ENCODE measurements at places on chromosomes 4 and X.

- DNase-seq, result no peak
These were observed 31.3 kb upstream of the SORCS2 start for GRCh38 chr4:7160951-7161440.

GRCh38 chr4:94548571-94548970 is 96.8 kb downstream of the PDLIM5 start:
- DNase-seq, result no peak

DNA sequence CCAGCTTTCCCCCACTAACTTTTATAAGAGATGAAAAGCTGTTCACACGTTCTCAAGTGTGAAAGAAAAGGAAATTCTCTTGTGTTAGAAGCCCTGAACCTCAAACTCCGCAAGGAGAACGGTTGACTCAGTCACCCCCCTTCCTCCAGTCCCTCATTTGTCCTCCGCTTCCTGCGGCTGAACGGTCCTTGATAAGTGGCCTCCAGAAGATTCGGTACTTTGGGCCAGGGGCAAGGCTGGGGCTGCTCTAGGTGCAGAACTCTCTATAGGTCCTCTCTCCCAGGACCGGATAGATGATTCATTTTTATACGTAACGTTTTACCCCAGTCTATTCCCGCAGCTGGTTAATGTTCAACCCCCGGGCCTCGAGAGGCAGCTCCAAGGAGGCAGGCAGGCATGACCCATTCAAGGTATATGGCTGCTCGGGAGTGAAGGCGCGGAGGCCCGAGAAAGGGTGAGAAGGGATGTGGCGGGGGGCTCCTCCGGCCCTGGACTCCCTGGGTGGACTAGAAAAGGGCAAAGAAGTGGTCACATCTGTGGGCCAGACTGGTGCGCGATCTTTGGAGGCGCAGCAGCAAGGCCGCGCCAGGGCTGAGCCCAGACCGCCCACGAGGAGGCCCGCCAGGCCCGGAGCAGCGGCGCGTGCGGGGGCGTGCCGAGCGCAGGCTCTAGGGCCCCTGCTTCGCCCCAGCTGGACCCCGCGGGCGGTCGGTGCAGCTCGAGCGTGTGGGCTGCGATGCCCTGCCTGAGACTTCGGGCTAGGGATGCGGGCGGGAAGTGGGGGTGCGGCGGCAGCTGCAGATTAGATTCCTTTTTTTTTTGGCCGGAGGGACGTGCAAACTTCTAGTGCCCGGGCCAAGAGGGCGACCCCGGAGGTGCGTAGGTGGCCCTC is 11.7 kb downstream of the PITX2 start:
- no peak for DNase-seq

GRCh38 chr4:40613456-40613855 is 16.2 kb downstream of the RBM47 start:
- DNase-seq, result no peak

GRCh38 chr4:102789317-102789717 is 28.5 kb upstream of the MANBA start:
- no peak for DNase-seq

DNA sequence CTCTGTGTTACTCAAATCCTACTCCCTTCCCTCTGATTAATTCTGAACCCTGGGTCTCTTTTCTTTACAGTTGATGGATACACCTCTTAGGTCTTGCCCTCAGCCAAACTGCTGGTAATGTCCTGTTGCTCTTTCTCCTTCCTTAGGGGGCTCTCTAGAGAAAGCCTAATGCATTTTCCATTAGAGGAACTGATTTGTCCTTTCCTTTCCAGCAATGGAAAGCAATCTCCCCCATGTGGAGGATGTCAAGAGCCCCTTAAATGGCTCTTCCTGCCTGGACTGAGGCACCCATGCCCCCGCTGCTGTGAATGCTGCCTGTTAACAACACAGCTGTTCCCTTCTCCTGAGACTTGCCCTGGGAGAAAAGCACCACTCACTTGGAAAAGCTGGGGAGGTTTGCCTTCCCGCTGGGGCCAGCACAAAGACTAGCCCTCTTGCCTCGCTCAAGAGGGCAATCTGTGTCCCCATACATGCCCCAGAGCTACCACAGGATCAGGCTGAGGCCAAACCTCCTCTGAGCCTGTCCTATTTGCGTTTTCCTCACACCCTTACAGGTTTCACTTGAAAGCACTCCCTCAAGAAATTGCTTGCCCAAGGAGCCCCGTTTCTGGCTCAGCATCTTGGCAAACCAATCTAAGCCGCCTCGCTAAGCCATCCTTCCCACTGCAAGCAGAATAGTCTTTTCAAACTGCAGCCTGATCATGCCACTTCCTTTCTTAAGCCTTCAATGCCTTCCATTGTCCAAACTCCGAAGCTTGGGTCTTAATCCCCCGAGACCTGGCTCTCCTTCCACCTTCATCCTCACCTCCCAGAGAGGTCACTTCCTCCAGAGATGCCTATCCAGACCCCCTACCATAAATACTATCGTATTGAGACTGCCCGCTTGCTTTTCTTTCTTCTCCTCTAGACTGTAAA is 23.2 kb upstream of the SMIM20 start:
- DNase-seq, result no peak

GRCh38 chr4:51894059-51894645 is 51.2 kb downstream of the DCUN1D4 start:
- DNase-seq, result no peak

DNA sequence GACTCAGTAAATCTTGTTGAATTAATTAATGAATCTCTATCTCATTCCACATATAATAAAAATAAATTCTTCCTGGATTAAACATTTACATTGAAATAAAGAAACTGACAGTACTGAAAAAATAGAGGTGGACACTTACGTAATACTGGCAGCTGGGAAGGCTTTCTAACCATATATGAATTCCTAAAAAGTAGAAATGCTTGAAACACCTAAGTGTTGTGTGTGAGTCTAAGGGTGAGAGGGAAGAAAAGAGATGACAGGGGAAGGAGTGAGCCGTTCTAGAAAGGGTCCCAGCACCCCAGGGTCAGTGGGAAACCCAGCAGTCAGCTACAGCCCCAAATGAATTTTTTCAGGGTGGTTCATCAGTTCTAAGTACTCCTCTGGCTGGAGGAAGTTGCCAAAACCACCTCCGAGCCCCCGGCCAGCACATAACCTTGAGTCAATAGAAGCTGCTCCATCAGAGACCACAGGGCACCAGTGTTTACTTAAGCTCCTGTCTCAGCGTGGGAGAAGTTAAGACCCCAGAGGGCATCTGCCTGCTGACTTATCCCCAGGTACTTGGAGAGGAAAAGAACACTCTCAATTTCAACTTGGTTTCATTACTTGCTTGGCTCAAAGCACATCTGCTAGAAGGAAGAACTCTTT is 18.3 kb downstream of the GAB3 start:
- no peak for DNase-seq

GRCh38 chr4:158523990-158524535 is 2.4 kb downstream of the RXFP1 start:
- DNase-seq, result no peak

- no peak for DNase-seq
These were observed 830.5 kb downstream of the PDHA2 start for GRCh38 chr4:96670381-96670780.

DNA sequence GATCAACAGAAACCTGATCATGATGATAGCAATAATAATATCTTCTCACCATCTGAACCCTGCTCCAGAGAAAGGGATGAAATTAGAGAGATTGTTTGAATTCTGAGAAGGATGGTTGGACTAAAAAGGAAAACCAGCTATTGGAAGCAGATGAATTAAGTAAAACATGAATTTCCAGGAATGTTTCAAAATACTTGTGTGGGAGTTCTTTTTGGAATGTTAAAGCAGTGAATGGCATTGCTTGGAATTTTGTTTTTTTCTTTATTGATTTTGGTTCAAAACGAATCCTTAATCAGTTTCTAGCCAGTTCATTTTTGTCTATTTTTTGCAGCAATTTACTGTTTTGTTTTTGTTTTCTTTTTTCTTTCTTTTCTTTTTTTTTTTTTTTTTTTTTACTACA is 150.3 kb downstream of the NHS start:
- DNase-seq, result no peak

- DNase-seq, result no peak
These were observed 69.2 kb downstream of the VCX3A start for GRCh38 chrX:6465756-6466155.

DNA sequence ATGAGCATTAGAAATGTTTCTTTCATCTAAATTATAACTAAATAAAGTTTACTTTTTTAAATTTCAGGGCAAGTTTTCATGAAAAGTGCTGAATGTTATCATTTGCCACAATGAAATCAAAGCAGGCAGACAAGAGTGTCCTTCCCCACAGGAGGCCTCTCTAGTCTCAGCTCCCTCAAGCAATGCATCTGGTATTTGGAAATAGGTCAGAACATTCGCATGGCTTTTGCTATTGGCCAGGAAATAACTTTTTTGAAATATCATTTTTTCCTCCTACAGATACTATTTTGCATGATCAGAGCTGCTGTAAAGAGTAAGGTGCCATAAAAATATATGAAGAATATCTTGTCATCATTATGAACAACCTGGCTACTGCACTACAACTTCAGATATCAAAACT is 41.1 kb downstream of the MAD2L1 start:
- no peak for DNase-seq

GRCh38 chr4:105871997-105872396 is 23.3 kb upstream of the NPNT start:
- DNase-seq, result no peak

DNA sequence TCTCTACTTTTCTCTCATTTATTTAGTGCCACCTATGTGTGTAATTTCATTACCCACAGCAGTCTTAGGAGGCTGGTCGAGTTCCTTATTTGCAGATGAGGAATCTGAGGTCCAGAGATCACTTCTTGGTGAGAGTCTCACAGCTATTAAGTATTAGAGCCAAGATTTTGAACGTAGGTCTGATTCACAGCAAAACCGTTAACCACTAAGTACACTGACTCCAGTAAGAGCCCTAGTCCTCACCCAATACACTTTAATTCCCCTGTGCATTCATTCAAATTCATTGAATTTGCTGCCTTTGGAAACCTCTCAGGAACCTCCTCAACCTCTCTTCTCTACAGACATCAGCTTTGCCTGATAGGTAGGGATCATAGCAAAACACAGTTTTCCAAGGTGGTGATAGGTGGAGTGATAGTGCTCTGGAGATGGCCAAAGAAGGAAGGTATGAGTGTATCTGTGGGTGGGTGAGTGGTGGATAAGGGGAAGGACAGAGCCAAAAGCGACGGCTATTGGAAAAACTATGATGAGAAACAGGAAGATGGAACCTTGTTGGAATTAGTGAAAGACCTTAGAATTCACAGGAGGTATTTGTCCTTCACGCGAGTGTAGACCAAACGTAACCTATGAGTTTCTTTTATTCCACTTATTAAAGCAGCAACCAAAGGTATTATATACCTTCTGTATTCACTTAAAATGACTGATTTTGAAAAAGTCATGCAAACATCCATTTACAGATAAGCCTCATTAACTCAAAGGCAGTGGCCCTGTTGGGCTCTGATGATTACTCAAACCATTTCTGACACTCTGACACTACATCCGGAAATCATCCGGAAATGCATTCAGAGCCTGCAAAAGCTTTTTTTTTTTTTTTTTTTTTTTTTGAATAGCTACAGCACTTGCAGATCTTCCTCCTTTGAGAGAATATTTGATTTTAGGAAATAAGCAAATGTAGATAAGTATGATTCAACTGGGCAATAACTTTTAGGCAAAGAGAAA is 6.3 kb downstream of the FMR1 start:
- peak; percentile 9 for DNase-seq

DNA sequence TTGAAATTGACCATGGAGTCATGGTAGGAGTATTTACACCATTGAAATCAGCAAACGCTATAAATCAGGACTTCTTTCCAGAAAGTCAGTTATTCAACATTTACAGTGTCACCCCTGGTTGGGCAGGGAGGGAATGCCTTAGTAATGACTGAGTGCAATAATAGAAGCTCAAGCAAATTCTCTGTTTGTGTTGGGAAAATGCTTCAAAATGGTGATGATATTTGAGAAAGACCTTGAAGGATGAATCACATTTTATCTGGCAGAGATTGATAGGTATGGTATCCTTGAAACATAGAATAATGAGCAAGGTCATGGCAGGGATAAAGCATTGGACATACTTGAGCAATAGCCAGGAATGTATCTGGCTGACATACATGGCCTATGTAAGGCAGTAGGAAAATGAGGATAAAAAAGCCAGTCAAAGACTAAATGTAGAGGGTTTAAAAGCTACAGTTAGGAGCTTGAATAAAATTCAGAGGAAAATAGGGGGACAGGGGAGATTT is 248.7 kb downstream of the FMR1NB start:
- DNase-seq, result no peak

DNA sequence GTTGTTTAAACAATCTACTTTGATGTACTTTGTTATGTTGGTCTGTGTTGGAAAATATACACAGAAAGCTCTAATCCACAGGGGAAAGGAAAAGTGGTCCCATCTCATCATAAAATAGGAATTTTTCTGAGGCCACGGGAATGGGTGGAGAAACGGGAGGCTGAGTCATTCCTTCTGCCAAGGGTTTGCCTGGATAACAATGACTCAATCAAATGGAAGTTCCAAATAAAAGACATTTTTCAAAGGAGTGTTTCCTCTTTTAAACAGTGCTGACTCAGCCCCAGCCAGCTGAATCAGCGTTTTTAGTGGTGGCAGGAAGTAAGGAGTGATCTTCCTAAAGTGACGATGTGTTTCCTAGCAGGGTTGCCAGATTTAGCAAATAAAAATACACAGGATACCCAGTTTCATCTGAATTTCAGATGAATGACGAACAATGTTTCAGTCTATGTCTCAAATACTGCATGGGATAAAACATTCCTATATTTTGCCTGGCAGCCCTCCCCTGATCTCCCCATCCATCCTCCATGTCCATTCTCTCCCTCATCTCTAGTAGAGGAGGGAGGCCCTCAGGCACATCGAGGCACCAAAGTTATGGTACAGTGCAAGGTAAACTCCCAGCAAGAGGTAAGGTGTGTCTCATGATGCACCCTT is 345.4 kb upstream of the GATB start:
- DNase-seq, result no peak

DNA sequence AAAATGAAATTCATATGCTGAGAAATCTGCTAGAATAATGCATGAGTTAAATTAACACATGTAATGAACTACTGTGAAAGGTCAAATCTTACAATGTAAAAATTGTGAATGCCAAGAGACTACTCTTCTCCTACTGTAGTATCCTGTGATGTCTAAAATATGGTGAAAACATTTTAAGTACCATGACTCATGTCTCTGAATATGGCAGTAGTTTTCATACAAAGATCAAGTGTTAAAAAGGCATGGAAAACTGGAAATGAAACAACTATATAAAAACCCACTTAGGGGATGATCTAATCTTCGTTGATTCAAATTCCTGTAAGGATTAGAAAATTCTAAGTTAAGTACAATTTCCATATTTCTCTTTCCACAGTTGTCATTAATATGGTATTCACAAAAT is 221.3 kb downstream of the PPP3CA start:
- no peak for DNase-seq

DNA sequence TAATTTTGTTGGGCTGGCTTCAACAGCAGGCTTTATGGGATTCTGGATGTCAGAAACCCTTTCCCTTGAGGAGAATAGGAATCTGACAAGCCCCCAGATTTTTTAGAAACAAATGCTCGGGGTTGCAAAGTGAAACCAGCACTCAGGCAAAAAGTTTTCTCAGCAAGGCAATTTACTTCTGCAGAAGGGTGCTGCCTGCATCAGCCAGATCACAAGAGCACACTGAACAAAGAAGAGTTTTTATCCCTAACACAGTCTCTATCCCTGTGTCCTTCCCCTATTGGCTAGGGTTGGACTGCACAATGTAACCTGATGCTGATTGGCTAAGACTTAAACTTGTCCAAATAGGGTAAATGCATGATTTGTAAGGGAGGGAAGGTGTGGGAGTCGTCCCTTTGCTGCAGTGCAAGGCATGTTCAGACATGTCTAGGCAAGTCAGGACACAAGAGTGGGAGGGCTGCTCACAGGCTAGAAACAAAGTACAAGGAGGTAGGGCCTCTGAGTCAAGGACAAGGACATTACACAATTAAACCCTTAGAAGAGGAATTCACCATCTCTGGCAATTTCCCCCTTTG is 175.8 kb downstream of the CCNG2 start:
- DNase-seq, result no peak

Data from stimulated activated CD4-positive, alpha-beta T cell treated with anti-CD3 and anti-CD28 coated beads, Interleukin-2, amount 100 ng/mL, for 4 hours (primary cell).